Upper lobe of right lung (tissue), 1 donor: ENCODE measurements at places on chromosomes 13 and 19.

- DNase-seq = no peak
Measured at GRCh38 chr19:39001041-39001440, 25.5 kb upstream of the FBXO17 start.

GRCh38 chr13:74555651-74556420 is 421.6 kb upstream of the KLF12 start:
- no peak for DNase-seq

DNA sequence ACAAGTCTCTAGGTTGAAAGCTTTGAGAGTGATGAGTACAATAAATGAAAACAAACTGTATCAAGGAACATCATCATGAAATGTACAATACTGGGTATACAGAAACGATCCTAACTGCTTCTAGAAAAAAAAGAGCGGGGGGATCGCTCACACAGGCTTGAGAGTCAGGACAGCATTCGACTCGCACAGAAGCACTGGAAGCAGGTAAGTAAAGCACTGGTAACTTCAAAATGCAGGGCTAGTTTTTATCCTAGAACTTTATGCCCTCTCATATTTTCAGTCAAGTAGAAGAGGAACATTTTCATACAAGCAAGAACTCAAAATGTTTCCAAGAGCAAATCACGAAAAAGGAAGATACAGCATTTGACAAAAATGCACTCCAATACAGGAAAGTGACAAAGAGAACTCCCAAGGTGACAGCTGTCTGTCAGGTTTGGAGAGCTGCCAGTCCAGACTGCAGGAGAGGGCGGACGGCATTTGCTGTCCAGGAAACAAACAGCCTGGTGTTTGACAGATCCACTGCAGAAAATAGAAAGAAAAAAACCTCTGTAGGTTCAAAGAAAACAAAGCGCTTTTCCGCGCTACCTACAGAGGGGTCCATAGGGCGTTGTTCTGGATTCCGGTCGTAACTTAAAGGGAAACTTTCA is 58.2 kb upstream of the XPO4 start:
- DNase-seq = no peak

DNA sequence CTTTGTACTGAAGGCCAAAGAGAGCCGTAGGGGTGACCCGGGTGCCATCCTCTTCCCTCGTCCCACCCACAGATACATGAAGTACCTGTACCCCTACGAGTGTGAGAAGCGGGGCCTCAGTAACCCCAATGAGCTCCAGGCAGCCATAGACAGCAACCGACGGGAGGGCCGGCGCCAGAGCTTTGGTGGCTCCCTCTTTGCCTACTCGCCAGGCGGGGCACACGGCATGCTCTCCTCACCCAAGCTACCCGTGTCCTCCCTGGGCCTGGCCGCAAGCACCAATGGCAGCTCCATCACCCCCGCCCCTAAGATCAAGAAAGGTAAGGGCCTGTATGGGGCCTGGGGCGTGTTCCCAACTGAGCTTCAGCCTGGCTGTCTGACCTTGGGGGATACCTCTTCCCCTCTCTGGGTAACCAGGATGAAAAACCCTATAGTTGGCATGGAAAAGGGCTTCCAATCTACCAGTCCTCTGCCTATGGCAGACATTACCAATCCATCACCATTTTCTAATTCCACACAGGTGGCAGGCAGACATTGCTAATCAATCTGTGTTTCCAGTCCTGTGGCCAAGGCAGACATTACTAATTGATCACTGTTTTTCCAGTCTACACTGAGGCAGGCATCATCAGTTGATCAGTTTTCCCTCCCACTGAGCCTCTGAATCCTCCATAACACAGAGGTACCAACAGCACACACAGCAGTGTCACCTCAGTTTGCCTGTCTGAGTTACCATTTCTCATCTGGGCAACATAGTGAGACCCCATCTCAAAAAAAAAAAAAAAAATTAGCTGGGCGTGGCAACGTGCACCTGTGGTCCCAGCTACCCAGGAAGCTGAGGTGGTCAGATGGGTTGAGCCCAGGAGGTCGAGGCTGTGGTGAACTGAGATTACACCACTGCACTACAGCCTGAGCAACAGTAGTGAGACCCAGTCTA is 19.1 kb upstream of the WDR18 start:
- no peak for DNase-seq

GRCh38 chr19:38417544-38418506 is 8.2 kb downstream of the RASGRP4 start:
- peak; percentile 89 for DNase-seq

GRCh38 chr19:15293781-15294491 is 38.4 kb downstream of the BRD4 start:
- no peak for DNase-seq
